ENCODE measurements at places on chromosomes 12 and 14.

- peak; percentile 16 for DNase-seq
Measured at GRCh38 chr12:50765095-50765911, 1.4 kb downstream of the ATF1 start.

DNA sequence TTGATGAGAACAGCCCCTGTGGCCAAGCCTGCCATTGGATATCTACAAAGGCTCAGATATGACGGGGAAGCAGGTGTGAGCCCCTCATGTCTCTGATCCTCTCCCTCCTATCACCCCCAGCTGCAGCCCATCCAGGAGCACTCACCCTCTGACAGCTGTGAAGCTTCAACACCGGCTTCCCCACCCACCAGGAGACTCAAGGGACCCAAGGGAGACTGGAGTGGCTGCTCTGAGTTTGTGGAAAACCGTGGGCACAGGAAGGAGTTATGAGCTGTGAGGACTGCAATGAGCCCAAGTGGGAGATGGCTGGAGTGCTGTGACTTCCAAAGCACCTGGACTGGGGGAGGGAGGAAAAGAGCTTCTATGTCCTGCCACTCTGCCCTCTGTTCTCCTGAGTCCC is 7.9 kb downstream of the IFI27L2 start:
- no peak for DNase-seq

- no peak for DNase-seq
Measured at GRCh38 chr12:93894391-93895088, 217.4 kb downstream of the CRADD start.

- no peak for DNase-seq
Measured at GRCh38 chr12:131153956-131154355, 200.2 kb downstream of the ADGRD1 start.

GRCh38 chr12:22538311-22538710 is 6.0 kb downstream of the C2CD5 start:
- DNase-seq, result no peak

- no peak for DNase-seq
Measured at GRCh38 chr12:116144384-116144783, 133.1 kb downstream of the MED13L start.

DNA sequence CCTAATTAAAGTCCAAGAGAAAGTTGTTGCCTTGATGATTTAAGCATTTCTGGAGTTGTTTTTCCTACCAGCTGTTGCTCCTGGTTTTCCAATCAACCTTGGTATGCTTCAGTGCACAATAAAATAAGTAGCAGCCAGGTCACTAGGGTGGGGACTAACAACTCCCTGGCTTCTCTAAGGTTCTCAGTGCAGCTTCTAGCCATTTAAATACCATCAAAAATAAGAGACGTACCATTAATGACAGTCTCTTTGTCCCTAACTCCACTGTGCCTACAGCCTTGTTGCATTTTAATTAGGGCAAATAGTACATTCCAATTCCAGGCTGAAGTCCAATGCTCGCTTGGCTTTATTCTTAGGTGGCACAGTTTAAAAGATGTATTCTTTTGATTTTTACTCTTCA is 11.8 kb downstream of the STON2 start:
- no peak for DNase-seq
